ENCODE measurements at places on chromosomes 7 and 10.

DNA sequence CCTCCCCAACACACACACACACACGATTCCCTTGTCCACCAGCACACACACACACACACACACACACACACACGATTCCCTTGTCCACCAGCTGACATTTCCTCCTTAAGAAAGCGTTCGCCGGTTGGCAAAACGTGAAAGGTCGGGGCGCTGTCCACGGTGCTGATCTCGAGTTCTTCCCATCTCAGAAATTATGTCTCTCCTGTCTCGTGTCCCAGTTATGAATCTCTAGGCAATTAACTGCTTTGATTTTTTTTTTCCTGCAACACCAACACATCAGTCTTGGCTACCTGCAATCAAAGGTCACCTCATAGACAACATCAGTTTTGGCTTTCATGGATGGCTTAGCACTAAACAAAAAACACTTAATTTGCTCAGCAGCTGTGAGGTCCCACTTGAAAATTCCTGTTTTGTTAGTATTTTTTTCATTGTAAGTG is 1.9 kb downstream of the INA start:
- no peak for DNase-seq

DNA sequence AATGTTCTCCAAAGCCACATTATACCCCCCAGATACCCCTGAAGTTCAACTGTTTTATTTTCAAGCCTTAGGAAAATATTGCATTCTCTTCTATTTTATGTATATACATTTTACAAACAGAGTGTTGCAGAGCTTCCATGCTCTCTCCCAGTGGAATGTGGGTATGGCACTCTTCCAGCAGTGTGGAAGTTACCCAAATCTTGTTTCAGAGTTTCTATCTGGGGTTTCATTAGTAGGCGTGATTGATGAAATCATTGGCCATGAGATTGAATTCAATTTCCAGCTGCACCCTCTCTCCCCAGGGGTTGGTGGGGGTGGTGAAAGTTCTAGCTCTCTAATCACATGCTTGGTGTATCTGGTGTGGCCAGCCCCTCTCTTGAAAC is 350.4 kb downstream of the RPS24 start:
- DNase-seq: no peak

GRCh38 chr7:149809215-149809614 is 29.0 kb upstream of the ZNF862 start:
- DNase-seq: no peak

DNA sequence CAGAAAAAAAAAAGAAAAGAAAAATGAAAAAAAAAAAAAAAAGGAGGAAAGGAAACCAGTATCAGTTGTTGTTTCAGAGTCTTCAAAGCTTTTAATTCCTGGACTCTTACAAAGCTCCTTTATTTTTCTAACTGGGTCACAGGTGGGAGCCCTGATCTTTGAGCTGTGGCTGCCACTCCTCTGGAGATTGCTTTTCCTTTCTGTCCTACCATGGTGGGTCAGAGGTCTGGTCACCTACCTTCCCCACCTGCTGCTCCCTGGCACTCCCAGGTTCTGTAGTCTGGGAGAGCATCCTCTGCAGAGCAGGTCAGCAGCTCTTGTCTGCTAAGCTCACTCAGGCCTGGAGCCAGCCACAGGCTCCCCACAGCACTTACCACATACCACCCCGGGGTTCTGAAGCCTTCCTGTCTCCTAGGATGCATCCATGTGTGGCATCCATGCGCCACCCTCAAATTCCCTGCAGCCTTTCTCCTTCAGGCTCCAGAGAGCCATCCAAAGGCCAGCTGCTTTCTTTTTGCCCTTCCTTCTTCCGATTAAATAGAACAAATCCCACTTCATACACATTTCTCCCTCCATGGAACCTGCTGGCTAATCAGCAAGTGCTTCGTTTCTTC is 73.2 kb upstream of the TPK1 start:
- no peak for DNase-seq

DNA sequence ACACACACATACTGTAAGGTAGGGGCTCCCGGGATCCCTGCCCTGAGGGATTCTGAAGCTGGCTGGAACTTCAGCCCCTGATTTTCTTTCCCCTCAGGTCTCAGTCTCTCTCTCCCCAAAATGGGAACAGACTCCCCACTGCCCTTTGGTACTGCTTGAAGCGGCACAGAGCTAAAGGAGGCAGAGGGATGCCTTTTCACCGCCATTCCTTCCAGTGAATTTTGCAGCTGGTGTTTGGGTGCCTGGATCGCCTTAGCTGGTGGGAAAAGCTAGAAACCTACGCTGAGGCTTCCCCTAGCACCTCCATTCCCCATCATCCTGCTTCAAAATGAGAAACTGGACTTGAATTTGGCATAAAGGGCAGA is 2.7 kb upstream of the CUEDC2 start:
- DNase-seq: no peak
